Tibial nerve (tissue), 4 donors: ENCODE measurements at places on chromosomes 6 and 20. TPM values are rescaled to one million over a fixed set of nuclear protein-coding genes. Genes with fewer than 3 reads are reported as not detected.

Gene GRIK2
- total RNA-seq = 4.7 TPM

Gene TFAP2C
- 1.3 TPM for total RNA-seq

Gene GLP1R
- total RNA-seq = 0.60 TPM

Gene TNNC2
- total RNA-seq = 2.3 TPM

GRCh38 chr20:4513720-4514119 is 208.0 kb upstream of the PRND start:
- DNase-seq = no peak

GRCh38 chr6:160882006-160882405 is 109.6 kb upstream of the MAP3K4 start:
- no peak for DNase-seq

DNA sequence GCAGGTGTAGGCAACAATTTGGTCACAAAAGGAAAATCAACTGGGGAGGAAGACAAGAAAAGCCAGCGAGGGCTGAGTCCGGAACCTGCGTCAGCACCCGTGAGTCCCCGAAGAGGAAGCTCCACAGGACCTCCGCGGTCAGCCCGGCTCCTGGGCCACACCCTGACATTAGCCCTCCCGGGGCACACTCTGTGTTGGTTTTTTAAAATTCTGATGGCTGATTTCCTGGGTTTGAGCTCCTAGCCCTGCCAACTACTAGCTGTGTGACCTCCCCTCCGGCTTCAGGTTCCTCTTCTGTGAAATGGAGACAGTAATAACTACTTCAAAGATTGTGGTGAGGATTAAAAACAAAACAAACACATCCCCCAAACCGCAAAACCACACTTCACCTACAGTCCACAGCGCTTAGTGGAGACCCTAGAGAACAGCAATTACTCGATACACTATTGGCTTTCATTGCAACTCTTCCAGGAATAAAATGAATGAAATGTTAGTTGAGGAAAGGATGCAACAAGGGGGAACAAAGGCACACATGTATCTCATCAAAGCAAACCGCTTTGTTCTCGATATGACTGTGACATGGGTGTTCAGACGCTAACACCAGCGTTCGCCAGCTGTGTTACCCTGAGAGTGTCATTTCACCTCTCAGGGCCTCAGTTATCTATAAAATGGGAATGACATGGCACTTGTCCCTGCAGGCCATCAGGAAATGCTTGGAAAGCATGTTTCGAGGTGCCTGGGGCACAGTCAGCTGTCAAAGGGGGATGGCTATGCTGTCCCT is 985 bp downstream of the ZBP1 start:
- DNase-seq = no peak

DNA sequence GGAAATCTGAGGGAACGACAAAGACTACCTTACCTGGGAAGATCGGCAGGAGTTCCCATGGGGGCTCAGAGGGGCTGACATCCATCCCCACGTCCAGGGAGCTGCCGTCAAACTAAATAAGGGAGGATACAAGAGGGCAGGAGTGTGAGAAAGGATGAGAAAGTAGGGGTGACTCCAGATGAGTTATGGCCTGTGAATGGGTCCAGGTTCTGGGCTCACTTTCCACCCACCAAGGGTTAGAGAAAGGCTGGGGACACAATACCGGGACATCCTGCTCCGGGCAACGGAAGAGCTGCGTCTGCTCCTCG is 683 bp downstream of the ATF6B start:
- DNase-seq = no peak

DNA sequence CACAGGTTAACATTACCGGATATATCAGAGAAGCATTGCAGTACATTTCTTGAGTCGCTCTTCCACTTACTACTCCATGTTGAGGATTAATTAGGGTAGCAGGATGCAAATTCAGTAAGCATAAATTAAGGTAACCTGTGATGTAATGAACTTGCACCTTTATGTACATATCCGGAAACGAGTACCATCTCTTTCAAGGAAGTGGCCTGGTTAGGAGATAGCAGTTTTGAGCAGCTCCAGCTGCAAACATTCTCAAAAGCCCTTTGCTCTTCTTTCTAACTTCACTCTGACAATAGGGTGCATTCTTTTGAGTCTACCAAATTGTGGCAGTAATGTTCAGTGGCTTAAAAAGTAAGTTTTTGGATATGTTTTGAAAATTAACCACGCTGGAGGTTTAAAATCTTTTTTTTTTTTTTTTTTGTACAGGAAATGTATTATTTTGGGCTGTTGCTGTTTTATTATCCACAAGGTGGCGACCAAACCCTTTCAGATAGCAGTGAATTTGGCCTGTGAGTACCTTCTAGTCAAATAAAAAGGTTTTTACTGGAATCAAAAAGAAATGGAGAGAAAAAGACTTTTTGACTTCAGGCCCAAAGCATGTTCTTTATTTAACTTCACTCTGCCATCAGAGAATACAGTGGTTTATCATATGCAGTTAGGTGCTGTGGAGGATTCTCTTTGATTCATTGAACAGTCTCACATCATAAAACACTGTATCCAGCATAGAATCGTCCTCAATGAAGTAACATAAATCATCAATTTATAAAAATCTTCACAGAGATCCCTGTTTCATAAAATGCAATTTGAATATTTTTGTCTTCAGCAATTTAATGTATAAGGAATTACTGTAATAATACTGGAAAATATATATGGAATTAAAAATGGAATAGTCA is 8.9 kb downstream of the FAM217B start:
- DNase-seq = no peak

- DNase-seq = no peak
Measured at GRCh38 chr20:4812216-4812615, 90.5 kb downstream of the PRND start.

DNA sequence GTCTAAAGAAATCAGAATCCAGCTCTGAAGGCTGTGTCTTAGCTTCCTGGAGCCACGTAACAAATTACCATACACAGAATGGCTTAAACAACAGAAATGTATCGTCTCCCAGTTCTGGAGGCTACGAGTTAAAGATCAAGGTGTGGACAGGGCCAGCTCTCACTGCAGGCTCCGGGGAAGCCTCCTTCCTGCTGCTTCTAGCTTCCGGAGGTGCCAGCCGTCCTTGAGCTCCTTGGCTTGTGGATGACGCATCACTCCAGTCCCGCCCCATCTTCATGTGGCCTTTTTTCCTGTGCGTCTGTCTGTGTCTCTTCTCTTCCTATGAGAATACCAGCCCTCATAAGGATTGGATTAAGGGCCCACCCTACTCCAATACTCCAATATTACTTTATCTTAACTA is 319.1 kb upstream of the QKI start:
- no peak for DNase-seq
